Activated T-helper 9 cell treated with anti-CD3 and anti-CD28 coated beads, Interleukin-2, amount 50 U/mL, for 16 hours (primary cell): ENCODE measurements at places on chromosomes 5 and 9.

DNA sequence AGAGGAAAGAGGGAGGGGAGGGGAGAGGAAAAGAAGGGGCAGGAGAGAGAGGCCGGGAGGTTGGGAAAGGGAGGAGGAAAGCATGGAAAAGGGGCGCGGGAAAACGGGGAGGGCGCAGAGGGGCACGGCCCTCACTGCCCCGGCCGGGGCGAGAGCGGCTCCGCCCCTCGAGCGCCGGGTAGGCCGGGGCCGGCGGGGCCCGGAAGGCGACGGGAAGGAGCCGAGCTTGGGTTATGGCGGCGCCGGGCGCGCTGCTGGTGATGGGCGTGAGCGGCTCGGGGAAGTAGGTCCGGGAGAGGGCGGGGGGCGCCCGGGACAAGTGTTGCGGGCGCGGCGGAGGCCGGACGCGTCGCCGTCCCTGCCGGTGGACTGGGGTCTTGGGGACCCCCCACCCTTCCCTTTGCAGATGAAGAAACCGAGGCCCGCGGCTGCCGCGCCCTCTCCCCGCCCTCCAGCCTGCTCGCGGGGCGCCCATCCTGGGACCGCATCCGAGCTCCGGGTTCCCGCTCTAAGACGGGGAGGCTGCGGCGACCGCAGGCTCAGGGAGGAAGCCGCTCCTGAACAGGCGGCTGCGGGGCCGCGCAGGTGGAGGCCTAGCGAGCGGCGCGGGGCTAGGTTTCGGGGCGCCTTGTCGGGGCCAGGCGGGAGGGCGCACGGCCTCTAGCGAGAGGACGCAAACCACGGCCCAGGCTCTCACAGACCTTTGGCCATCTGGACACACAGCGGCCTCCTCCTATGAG is at the start of gene IDNK:
TSS of gene IDNK (plus strand) at position 205 of the 740 bp plus-strand sequence. CDS start at position 234, 29 bp downstream.
- peak; percentile 53 for DNase-seq

GRCh38 chr5:154517181-154517580 is 39.2 kb upstream of the HAND1 start:
- DNase-seq = no peak

DNA sequence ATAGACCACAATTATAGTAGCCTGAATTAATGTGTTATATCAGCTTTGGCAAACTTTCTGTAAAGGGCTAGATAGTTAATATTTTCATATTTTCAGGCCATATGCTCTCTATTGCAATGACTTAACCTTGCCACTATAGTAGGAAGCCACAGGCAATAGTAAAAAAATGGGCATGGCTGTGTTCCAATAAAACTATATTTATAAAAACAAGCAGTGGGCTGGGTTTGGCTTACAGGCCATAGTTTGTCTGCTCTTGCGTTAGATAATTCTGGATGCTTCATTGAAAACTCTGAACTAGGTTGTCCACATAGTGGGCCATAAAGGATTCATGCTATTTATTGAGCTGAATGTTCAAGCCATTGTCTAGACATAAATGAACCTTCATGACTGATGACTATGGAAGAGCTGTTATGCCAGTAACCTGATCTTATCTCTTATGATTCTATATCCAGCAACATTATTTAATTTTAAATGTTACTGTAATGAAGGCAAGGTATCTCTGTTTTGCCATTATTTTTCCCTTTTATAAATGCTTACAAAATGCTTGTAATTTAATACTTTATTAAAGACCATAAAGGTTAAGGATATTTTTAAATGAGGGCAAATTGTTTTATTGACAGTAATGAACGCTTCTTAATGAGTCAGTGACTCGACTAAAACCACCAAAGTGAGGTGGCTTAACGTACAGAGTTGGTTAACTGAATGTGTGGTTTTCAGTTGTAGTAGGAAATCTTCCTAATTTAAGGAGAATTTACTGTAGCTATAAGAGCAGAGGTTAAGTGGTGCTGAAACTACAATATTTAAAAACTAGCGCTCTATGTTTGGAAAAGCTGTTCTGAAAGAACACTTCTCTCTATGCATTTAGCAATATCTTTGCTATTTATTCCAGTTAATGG is 560.6 kb downstream of the PRR16 start:
- no peak for DNase-seq

GRCh38 chr9:121863955-121864354 is 212.5 kb downstream of the DAB2IP start:
- DNase-seq = no peak

- no peak for DNase-seq
Measured at GRCh38 chr9:131885144-131885609, 145.3 kb upstream of the RAPGEF1 start.

- DNase-seq = no peak
Measured at GRCh38 chr5:81195335-81195929, 37.7 kb upstream of the CKMT2 start.

DNA sequence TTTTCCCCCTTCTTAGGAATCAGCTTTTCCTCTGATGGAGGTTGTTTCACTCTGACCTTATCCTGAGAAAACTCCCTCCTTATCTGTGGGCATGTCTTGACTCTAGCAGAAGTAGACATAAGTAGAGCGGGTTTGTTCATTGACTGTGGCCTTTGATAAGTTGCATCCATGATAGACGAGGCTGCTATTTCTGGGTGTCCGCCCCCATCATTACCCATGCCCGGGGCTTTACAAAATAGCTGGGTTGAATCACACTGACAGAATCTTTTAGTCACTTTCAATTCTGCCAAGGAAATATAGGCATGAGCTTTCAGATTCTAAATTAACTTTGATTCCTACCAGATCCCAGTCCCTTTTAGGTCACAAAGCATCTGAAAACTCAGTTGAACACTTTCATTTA is 223.8 kb downstream of the SEC61B start:
- no peak for DNase-seq

DNA sequence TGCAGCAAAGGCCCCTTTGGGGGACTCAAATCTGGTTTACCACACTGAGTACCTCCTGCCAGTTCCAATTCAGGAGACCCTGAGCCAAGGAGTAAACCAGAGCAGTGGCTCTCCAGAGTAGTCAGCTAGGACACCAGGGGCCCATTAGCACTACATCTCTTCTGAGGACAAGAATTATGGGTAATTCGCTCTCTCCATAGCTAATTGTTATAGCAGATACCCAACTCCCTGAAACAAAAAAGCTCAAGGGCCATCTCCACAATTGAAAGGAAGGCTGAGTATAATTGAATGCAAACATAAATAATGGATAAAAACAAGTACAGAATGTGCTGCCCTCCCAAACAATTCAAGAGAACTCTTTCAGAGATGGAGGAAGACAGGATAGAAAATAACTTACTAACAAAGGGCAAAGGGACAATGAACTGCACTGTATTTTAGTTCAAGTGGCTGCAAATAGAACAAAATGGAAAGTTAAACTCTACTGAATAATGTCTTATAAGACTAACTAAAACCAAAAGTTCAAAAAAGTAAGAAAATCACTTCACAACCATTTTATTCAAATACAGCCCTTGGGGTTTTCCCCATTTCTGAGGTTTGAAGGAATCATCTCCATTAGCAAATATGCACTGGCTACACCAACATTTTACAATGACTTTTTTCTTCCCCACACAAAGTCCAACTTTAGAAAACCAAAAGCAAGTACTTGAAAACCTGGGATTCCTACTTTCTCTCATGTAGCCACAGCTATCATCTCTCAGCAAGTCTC is 118.8 kb downstream of the SIL1 start:
- DNase-seq = no peak

DNA sequence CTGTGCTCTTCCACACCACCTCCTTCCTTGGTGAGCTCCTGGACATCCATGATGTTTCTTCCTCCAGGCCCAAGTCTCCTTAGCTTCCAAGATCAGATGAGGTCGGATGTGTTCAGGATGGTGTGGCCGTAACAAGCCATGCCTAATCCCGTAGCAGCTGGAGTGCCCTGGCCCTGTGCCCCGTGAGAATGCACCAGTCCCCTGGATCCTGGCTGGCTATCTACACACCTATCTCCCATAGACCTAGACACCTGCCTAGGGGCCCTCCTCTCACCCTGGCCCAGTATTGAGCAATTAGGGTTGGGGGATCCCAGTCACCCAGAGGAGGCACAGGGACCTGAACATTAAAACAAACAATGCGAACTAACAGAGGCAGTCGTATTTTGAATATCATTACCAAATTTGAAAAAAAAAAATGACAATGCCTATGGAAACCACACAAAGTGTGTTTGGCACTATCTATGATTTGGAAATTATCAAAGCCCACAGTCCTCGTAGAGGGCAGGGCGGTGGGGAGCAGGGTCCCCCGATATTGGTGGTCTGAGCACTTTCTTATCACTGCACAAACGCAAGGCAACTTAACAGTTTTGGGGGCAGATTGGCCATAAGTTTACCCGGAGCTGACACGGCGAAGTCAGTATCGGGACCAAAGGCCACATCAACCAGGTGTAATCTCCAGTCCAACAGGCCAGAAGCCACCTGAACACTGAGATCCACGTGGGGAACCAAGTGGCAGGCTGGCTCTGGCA is 13.2 kb downstream of the ENG start:
- DNase-seq = no peak

DNA sequence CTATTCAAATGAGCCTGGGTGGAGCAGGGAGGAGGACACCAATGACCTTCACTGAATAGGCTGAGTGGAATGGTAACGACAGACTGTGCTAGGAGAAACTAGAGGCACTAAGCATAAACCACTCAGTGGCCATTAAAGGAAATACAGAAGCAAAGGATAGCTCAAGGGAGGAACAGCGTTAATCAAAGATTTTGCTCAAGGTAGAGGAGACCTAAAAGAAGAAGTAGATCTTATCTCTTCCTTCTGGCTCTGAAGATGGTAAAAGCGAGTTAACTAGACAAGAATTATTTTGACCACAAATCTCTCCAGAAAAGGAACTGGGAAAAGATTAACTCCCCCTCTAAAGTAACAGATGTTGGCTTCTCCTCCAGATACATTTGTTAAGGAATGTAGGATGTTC is 299.6 kb downstream of the EPB41L4A start:
- DNase-seq = no peak

DNA sequence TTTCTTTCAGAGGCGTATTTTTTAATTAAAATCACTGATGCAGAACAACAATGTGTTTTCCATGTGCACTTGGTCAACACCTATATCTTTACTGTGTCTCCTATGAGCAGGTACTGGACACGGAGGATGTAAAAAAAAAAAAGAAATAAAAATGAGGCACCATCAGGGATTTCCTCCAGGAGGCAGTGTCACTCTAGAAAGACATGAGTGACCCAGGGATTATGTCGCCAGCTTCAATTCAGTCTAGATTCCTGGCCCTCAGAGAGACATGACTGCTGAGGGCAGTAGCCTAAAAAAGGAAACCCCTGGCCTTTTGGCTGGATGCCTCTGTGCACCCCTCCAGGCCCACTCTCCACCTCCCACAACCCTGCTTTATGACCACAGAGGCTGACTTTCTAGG is 18.3 kb upstream of the IL33 start:
- DNase-seq = no peak

GRCh38 chr5:65050140-65050539 is 281.4 kb downstream of the CWC27 start:
- DNase-seq = no peak

- no peak for DNase-seq
Measured at GRCh38 chr5:142013734-142014521, 1.1 kb upstream of the GNPDA1 start.

GRCh38 chr9:78898234-78898633 is 601.3 kb downstream of the PSAT1 start:
- no peak for DNase-seq

- DNase-seq = no peak
Measured at GRCh38 chr5:150603052-150603451, 37.4 kb upstream of the SYNPO start.

DNA sequence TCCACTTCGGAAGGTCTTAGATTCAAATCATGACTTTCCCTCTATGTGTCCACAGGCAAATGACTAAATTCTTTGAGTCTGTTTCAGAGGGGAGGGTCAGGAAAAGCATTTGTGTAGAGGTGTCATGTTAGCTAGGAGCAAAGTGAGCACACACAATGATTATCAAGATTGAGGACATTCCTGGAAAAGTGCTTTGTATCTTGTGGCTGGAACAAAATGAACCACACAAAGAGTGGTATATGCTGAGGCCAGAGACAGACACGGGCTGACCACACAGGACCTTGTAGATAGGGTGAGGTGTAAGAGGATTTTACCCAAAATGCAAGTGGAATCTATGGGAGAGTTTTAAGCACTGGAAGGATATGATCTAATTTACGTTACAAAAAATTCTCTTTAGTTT is 245.3 kb upstream of the NMUR2 start:
- no peak for DNase-seq

DNA sequence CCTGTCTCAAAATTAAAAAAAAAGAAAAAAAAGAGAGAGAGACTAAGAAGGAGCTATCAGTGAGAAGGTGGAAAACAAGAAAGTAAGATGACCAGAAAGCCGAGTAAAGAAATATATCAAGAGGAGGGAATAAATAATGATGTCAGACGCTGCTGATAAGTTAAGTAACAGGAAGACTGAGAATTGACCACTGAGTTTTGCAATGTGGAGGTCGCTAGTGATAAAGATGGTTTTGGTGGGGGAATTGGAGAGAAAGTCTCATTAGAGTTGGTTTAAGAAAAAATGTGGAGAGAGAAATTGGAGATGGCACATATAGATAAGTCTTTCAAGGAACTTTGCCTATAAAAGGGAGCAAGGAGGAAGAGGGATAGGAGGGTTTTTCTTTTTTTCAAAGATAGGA is 91.9 kb downstream of the RAD23B start:
- no peak for DNase-seq

- DNase-seq = peak; percentile 58
Measured at GRCh38 chr9:133115604-133116345, 5.3 kb downstream of the RALGDS start.

DNA sequence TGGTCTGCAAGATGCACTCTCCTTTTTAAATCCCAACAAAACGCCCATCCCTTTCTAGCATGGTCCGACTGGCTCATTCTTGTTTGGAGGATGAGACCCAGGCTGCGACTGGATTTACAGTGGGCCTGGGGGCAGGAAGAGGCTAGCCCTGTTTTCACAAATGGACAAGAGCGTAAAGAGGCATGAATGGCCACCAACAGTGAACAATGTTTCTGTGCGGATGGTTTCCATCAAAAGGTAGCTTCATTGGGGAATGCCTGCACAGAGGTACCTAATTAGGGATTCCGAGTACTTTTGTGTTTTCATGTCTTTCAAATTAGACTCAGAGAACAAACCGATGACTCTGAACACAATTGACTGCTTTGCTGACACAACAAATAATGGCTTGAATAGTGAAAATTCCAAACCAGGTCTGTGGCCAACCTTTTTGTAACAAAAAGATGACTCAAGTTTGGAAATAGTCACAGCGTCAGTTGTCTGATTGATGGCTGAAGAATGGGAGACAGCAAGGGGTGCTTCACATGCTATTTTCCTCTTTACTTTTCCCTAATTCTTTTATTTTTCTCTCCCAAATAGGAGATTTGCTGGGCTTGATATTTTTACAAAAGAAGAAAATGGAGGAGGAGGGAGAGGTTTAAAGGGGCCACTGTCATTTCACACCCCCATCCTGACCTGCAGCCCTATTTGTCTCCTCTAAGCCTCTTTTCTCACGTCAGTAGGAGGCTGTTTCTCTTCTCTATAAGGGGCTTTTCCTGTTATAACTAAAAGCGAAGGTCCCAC is 208.1 kb upstream of the S1PR3 start:
- no peak for DNase-seq
